ENCODE measurements at places on chromosomes 2 and 18.

GRCh38 chr2:887639-888038, 63.0 kb upstream of the SNTG2 start:
- no peak for DNase-seq

- no peak for DNase-seq
These were observed 59.7 kb upstream of the ZC3H15 start for GRCh38 chr2:186426153-186427016.

- DNase-seq: no peak
These were observed 4.3 kb downstream of the MCEE start for GRCh38 chr2:71125506-71126294.

DNA sequence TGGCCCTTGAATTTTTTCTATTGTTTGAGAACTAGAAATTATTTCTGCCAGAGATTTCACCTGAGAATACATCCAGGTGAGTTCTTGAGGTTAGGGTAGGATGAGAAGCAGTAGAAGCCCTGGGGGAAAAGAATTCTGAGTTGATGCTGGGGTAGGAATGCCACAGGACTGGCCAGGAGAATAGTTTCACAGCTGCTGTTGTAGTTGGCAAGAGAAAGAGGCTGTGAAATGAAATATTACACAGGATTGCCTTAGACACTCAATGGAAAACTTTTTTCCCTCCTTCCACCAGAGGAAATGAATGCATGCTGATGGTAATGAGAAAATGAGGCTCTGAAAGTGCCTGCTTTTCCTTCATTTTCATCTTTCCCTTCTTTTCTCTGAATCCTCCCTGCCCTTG, 54.6 kb downstream of the PRKCE start:
- no peak for DNase-seq

GRCh38 chr2:44358503-44358902, 2.8 kb downstream of the PREPL start:
- no peak for DNase-seq

DNA sequence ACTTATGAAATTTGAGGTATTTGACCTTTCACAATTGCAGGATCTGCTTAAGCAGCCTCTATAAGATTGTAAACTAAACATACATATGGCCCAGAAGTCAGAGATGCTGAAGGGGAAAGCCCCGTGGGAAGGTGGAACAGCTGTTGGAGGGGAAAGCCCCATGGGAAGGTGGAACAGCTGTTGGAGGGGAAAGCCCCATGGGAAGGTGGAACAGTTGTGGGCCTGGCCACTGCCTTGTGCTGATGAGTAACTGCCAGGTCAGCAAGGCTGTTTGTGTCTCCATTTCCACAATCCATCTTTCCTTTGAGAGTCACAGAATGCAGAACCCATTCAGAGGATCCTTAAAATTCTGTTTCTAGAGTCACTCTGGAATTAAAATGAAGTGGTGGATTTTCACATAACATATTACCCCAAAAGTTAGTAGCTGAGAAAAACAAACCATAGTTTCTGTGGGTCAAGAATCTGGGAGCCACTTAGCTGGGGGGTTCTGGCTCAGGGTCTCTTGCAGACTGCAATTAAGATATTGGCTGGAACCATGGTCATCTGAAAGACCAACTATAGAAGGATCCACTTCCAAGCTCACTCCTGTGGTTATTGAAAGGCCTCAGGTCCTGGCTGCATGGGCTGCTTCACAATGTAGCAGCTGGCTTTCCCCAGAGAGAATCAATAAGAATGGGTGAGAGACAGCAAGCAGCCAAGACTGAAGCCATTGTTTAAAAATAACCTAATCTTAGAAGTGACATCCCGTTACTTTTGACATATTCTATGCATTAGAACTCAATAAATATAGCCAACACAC, 86.6 kb upstream of the CAVIN2 start:
- no peak for DNase-seq

GRCh38 chr2:240962300-240963064, 35.9 kb upstream of the SNED1 start:
- peak; percentile 74 for DNase-seq

DNA sequence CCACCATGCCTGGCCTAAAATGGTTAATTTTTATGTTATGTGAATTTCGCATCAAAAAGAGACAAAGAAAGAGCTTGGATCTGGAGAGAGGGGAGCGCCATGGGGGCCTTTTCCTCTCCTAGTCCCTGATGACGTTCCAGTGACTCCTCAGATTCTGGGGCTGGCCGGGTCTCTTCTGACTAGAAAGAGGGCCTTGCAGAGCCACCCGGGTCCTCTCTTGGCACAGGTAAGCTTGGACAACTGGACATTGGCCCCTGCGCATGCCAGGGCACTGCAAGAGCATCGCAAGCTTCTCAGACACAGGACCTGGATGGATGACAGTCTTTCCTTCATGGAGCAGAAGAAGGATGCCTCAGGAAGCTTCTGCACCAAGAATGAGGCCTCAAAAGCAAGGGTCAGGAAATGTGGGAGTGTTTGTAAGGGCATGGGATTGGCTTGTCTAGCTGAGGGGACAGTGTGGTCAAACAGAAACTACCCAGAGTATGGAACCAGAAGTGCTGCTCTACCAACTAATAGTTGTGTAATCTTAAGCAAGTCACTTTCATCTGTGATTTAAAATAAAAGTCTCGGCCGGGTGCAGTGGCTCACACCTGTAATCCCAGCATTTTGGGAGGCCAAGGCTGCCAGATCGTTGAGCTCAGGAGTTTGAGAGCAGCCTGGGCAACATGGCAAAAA, 35.2 kb downstream of the FOSL2 start:
- DNase-seq: no peak

DNA sequence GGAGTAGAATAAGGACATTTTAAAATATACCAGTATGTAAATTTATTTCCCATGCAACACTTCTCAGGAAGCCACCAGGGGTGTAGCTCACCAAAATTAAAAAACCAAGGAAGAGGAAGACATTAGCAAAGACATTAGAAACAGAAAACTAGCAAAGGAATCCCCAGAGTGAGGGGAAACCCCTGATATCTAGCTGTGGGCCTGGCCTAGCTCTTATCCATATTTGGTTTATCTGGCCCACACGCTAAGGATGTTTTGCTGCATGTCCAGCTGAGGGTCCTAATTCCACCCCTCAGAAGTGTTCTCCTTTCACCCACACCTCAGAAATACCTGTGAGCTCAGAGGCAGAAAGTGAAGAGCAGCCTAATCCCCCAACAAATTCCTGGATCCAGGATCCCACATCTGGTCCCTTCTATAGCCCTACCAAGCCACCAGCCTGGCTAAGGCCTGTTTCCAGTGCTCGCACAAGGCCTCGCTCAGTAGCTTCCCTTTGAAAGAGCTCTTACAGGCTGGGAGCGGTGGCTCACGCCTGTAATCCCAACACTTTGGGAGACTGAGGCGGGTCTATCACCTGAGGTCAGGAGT, 17.4 kb downstream of the OSBPL1A start:
- DNase-seq: no peak

DNA sequence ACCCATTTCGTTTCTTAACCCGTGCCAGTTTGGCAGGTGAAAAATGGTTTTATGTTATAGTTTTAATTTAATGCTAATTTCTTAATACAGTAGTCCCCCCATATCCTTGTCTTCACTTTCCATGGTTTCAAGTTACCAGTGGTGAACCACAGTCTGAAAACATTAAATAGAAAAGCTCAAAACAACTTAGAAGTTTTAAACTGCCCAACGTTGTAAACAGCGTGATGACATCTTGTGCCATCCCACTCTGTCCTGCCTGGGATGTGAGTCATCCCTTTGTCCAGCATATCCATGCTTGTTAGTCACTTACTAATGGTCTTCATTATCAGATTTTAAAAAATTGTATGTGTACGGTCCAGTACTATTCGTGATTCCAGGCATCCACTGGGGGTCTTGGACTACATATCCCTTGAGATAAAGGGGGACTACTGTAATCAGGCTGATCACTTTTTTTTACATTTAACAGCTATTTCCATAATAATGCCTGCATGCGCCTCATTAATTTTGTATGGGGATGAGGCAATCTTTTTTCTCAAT, 31.9 kb downstream of the SLC66A3 start:
- no peak for DNase-seq

- DNase-seq: no peak
These were observed 207.8 kb downstream of the SOCS6 start for GRCh38 chr18:70496353-70497294.

DNA sequence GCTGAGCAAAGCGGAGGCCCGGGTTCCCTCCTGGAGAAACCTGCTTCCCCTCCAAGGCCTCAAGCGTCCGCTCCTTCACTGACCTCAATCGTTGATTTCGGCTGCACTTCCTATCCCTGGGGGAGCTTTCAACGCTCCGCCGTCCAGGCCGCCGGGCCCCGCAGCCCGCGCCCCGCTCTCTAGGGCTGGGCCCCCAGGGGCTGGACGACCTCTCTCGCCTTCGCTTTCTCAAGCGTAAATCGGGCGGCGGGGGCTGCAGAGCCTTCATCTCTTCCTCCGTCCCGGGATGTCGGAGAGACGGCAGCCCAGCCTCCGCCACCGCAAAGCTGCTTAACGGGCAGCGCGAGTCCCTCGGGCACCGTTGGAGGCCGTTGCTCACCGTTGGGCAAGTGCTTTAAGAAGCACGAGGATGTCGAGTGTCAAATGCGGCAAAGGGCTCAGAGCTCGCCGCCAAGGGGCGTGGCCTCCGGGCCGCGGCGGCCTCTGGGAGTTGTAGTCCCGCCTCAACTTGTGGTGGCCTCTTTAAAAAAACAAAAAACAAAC, 8.5 kb downstream of the HES6 start:
- peak; percentile 79 for DNase-seq

DNA sequence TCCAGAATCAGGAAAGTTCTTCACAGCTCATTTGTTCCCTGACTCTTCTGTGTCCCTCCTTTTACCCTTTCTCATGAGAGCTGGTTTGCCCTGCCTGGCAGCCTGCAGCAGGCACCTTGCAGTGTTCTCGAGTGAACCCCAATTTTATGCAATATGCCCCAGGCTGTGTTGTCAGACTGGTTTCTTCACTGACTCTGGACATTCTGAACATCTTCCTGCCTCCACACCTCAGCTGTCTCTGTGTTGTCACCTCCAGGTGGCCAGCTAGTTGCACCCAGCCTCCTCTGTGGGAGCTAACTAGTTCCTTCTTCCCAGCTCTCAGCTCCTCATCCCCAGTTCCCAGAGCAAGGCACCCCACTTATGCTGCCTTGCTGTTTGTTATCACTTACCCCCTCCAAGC, 5.5 kb downstream of the SETBP1 start:
- DNase-seq: no peak

GRCh38 chr2:217943446-217944321, 59.1 kb downstream of the TNS1 start:
- peak; percentile 87 for DNase-seq

DNA sequence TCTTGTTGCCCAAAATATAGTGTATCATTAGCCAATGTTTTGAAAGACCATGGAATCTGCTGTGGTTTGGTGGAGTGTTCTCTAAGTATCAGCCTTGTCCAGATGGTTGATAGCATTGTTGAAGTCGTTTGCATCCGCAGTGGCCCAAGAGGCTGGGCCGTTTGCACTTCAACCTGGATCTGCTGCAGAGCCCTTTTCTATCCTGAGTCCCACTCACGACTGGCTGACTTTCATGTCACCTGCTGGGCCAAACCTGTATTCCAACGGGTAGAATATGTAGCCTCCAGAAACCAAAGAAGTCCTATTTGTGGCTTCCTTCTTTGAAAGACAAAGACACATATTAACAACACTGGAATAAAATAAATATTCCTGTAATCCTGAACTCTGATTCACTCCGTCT, 1154.1 kb downstream of the RPIA start:
- no peak for DNase-seq

DNA sequence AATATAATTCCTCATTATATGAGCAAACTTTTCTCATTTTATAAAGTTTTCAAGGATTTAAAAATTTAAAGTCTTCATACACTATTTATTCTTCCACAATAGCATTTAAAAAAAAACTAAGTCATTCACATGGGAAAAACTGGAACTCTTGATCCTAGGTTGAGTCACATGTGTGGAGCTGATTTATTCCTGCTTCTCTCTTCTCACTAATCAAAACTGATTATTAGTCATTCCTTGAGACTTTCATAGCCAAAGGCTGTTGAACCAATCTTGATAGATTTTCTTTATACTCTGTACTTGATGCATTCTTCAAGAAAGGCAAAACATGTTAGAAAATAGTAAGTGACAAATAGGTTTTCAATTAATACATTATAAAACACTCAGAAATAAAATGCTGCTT, 27.4 kb downstream of the NR4A2 start:
- DNase-seq: no peak

- DNase-seq: no peak
These were observed 280.6 kb downstream of the PTGR3 start for GRCh38 chr18:74928194-74928968.

DNA sequence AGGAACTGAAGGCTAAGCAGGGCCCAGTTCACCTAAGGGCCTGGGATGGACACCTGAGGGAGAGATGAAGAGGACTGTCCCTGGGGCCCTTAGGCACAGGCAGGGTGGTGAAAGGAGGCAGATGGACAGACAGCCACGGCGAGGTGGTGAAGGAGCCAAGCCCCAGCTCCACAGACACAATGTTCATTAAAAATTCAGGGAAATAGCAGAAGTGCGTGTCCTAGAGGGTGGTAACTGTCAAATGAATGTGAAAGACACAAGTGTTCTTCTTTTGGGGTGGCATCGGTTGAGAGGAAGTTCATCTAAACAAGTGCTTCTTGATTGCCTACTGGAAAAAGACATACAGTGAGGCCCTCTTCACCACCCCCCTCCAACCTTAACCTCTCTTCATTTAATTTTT, 76.2 kb upstream of the SIX2 start:
- DNase-seq: no peak

DNA sequence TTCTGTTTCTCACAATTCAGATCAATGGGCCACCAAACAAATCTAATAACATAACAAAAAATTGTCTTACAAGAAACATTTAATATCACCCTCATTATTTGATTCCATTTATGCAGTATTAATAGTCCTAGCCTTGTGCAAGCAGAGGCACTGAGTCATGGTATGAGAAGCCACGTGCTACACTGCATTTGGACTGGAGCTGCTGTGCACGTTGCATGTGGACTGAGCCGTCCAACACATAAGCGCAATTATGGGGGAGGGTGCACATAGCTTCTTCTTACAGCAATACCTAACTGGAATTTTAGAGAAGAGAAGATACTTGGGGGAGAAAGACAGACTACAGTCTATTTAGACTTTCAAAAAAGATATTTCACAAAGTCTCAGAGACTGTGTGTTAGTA, 329.6 kb upstream of the ID2 start:
- DNase-seq: no peak

DNA sequence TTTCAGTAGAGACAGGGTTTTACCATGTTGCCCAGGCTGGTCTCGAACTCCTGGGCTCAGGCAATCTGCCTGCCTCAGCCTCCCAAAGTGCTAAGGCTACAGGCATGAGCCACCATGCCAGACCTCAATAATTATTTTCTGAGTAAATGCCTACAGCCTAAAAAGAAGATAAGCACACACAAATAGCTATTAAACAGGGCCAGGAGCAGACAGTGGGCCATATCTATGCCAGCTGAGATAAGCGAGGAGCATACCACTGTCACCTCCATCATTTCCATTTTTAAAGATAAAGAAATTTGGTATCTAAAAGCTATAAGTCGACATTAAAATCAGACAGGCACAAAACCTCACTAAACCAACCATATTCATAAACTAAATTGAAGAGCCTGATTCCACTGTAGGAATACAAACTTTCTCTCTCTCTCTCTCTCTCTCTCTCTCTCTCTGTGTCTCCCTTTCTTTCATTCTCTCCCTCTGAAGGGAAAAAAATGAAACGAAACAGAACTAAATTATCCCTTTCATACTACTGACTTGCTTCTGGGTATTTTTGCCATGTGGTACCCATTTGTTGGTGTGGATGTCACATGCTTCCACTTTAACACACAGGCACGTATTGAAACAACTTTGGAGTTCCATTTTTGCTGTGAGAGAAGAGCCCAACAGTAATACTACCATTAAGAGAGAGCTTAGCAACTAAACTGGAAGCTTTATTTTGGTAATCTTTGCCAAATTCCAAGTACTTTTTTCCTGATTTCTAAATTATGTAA, 51.0 kb downstream of the FARSB start:
- DNase-seq: no peak

- DNase-seq: no peak
These were observed 55.4 kb downstream of the COL5A2 start for GRCh38 chr2:189124175-189124574.
